ENCODE measurements at places on chromosomes 5 and 9.

DNA sequence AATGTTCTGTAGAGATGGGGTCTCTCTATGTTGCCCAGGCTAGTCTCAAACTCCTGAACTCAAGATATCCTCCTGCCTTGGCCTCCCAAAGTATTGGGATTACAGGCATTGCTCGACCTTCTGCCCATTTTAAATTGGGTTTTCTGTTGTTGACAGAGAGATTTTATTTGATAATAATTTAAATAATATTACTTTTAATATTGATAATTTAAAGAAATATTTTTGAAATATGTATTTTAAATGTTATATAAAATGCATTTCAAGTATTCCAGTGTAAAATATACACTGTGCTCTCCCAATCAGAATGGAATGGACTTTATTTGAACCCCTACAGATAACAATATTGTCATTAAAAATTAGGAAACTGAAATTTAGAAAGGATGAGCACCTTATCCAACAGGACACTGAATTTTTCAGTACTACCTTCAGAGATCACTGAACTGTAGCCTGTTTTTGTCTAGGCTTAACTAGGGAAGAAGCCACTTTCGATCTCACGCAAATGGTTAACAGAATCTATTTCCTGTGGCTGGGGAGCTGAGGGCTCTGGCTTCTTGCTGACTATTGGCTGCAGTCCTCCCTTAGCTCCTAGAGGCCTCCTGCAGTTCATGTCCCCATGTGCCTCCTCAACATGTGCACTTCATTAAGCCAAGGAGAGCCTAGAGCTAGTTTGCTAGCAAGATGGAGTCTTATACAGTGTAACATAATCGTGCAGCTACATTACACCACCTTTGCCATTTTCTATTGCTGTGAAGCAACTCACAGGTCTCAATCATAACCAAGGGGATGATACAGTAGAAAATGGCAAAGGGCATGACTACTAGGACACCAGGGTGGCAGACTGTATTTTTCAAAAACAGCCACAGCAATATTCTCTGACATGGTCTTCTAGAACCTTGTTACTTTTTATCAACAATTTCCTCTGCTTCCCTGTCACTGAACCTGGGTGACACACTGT lies 150.0 kb downstream of the CDC42SE2 start:
- DNase-seq, result no peak

GRCh38 chr9:124149992-124150391 lies 107.8 kb upstream of the NEK6 start:
- DNase-seq, result no peak

GRCh38 chr9:93949073-93949693 lies 6.0 kb downstream of the BARX1 start:
- DNase-seq, result no peak

GRCh38 chr5:60382716-60383115 lies 317.2 kb downstream of the DEPDC1B start:
- no peak for DNase-seq

DNA sequence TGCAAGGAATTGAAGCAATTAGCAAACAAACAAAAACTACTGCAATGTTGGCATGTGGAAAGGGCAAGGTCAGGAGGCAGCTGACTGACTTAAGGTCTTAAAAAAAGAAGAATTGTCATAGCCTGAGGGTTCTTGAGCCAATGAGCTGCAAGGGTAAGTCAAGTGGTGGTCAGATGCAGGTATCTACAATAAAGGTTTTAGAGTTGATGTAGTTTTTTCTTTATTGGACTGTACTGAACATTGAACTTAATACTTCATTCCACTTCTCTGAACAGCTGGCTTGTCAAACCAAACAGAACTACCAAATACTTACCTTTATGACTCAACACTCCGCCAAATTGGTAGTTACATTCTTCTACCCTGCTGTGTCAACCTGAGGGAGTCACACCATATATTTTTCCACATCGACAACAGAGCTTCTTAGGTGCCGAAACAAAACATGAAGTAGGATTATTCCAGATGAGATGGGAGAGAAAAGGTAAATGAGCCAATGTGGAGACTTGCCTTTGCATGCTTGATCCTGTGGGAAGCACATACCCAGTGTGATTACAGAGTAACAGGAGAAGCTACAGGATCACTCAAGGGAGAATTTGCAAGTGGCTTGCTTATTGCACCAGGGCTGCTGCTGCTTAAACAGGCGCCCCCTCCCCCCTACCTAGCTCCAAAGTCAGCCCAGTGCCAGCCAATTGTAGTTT lies 35.3 kb downstream of the EQTN start:
- DNase-seq, result no peak

DNA sequence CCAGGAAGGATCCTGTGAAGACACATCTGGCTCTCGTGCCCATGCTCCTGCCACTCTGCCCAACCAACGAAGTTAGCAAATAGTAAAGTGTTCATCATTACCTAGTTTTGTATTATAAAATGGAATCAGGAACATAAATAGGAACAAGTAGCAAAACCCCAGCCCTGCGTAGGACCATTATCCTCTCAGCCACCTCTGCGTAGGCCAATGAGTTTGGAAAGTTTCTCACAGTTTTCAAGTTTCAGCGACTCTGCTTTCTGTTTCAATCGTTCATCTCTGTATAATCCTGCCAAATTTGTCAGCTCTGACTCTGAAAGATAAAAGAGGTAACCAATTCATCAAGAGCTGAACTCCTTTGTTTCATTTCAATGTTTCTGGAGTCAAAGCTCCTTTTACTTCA lies 10.1 kb upstream of the SPATA24 start:
- DNase-seq, result no peak

DNA sequence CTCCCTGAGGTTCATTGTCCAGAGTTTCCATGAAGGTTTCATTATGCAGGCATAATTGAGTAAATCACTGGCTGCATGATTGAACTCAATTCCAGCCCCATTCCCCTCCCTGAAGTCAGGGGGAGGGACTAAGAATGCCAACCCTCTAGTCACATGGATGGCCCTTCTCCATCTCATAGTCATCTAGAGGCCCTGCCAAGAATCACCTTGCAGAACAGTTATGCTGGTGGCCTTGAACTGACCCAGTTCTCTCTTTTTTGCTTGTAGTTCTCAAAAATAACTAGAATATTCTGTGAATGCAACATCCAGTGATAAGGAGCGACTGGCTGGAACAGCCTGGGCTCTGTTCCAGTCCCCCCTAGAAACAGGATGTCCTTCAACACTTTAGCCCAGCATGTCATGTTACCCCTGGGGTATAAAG lies 31.7 kb downstream of the SLC35A4 start:
- DNase-seq, result no peak

GRCh38 chr9:27227192-27227591 lies 69.8 kb downstream of the EQTN start:
- no peak for DNase-seq

DNA sequence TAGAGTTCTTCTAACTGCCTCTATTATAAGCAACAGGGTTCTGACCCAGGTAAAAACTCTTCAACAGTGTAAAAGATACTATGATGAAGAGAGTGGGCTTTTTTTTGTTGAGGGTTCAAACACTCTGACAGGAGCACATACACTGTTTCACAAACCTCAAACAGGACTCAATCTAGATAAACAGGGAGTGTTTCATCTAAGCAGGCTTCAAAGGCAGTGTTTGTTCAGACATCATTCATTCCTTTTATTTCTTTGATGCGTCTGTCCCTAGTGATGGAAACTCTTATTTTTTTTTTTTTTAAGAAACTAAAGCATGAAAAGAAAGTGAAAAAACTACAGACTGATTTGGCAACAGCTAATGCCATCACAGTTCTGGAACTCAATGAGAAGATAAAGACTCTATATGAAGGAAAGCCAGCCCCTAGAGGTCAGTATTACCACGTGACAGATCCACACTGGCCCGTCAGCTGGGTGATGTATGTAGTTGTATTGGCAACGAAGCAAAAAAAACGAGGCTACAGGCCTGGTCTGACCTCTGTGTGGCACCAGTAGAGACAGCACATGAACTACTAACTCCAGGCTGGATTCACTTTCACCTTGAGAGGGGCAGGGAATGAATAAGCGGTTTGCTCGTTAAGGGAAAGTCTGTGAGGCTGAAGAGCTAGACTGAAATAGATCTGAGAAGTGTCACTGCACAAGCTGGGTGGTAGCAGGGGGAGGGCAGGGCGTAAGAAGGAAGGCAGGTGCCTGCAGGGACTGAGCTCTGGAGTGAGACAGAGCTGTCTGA lies 172.2 kb downstream of the CCDC192 start:
- peak; percentile 33 for DNase-seq

- no peak for DNase-seq
Measured at GRCh38 chr9:136052472-136052880, 42.6 kb downstream of the NACC2 start.

- no peak for DNase-seq
Measured at GRCh38 chr9:129814432-129815223, 9.3 kb downstream of the TOR1A start.

Measured in NT2/D1 (cell line).